ENCODE measurements at places on chromosomes 12 and 14.

- DNase-seq: peak; percentile 40
Observed at GRCh38 chr14:22226381-22226780, 362.6 kb downstream of the DAD1 start.

DNA sequence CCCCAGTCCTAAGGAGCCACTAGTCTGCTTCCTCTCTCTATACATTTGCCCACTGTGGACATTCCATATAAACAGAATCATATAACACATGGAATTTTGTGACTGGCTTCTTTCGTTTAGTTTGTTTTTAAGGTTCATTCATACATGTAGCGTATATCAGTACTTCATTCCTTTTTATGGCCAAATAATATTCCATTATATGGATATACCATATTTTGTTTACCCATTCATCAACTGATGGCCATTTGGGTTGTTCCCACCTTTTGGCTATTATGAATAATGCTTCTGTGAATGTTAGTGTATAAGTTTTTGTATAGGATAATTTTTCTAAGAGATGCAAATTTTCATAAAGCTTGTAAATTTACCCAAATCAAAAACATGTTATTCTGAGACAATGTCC is 4.4 kb downstream of the CRY1 start:
- no peak for DNase-seq

GRCh38 chr12:28793581-28794151 is 355.4 kb upstream of the FAR2 start:
- DNase-seq: no peak

- no peak for DNase-seq
Observed at GRCh38 chr14:38502239-38502638, 246.3 kb upstream of the CLEC14A start.

DNA sequence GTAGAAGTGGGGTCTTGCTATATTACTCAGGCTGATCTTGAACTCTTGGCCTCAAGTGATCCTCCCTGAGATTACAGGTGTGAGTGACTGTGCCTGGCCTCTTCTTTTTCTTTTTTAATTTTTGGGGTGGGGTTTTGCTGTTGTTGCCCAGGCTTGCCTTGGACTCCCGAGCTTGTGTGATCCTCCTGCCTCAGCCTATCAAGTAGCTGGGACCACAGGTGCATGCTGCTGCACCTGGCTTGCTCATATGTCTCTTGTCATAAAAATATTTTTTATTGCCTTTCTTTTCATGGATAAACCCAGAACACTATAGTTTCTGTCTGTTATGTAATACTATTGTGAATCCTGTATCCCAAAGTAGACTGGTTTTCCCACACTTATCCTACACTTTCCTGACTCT is 26.0 kb downstream of the SCYL2 start:
- no peak for DNase-seq

GRCh38 chr12:8048906-8049305 is 16.4 kb downstream of the FOXJ2 start:
- DNase-seq: no peak

DNA sequence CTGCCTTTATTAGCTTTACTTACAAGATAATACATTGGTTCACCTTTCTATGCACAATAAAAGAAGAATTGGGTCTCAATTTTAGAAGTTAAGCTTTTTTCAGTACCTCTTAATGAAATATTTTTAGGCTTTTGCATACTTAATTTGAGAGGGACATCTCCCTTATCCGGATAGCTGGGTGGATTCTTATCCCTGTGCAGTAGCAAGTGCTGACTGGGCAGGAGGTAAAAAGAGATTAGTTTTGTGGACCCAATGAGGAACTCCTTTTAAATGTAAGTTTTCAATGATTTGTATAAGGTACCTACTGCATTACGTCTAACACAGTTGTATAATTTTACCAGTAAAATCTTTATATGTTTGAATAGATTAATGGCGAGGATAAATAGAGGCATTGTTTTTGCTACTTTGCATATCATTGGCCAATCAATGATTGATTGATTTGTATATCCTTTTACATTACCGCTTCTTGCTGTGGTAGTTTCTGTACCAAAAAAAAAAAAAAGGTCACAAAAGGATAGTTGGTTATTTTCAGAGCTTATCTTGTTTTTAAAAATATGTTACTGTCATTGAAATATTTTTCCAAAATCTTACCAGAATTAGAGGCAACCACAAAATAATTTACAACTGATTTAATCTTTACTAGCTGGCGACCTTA is 2.2 kb downstream of the CPSF6 start:
- no peak for DNase-seq

DNA sequence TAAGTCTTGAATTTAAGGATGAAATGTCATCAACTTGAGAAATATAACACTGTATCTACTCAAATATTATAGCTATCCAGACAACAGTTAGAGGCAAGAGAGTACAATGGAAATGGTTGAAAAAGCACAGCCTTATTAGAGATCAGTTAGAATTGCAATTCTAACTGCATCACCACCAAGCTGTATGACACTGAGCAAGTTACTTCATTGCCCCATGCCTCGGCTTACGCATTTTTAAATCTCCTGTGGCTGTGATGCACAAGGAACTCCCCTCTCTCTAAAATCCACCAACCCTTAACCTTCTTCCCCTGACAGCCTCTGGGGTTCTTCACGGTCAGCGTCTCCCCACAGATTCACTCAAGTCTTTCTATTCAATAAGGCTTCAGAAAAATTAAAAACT is 75.1 kb downstream of the MED13L start:
- no peak for DNase-seq
